ENCODE measurements at places on chromosomes 7 and 10.

- DNase-seq: no peak
Observed at GRCh38 chr7:86844608-86845007, 200.9 kb downstream of the GRM3 start.

DNA sequence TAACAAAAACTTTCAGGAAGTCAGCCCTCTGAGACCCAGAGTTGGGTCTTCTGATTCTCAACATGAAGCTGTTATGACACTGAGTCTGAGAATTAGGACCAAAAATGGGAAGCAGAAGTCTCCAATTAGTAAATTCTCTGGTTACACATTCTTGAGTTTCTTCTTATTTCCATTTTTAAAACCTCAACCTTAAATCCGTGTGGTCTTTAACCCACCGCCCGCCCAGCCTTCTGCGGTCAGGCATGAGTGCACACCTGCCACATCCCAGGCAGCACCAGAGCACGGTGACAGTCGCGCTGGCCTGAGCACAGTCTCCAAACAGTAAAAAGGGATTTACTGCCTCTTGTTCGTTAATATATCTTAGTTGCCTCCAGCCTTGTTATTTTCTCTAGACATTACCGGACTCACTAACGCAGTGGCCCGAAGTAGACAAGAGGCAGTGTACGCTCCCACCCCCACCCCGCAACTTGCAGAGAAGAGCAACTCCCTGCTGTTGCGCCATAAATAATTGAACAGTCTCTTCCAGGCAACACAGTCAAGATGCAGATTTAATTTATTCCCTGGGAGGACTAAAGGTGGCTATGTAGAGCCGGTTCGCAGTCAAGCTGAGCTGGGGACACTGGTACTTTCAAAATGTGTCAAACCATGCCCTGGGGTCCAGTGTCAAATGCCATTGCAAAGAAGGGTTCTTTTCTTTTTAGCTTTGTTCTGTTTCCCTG, 147.0 kb upstream of the CELF2 start:
- DNase-seq: no peak

DNA sequence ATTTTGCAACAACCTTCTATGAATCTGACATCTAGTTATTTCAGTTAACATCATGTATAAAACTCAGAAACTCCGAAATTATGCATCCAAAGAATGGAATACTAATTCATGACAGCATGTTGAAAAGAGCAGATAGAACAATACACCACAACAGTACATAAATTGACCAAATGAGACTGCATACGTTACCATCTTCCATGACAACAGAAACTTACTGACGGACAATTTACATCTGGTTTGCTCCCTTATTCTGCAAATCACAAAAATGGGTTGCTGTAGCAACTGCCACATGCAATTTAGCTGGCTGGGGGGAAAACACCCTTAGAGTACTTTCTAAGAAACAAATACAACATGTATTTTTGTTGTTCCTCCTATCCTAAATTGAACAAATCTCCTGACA, 14.3 kb downstream of the LRRN3 start:
- DNase-seq: no peak

DNA sequence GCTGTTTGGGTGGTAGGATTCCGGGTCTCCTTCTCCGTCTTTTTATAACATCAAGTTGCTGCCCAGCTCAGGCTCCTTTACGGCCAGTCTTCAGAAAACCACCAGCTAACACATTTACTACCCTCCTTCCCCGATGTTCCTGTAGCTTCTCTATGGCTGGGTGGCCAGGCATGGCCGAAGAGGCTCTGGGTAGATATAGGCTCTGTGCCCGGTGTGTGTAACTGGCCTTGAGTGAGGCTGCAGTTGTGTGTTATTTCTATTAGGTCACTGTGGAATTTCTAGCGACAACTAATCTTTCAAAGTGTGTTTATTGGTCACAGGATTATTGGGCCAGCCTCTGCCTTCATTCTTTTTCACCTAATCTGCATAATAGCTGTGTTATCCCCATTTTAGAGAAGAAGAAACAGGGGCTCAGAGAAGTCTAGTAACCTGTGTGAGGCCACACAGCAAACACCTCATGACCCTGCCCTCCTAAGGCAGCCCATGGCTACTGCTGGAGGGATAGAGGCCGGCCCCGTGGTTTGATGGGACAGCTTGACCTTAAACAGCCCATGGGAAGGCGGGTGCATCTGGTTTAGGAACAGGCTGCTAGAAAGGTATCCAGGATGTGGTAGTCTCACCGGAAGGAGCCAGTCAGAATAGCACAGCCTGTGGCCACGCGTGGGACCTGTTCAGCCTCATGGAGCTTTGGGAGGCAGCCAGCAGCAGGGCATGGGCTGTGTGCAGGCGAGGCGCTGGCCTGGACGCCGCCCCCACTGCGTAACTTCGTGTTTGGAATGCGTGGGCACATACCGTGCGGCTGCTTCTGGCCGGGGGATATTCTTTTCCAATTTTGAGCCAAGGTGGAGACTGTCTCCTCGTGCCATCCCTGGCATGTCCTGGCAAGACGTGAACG, 29.7 kb downstream of the HTRA1 start:
- DNase-seq: no peak

GRCh38 chr7:28061824-28062196, 118.8 kb downstream of the JAZF1 start:
- DNase-seq: no peak

- DNase-seq: no peak
Observed at GRCh38 chr7:67692425-67692824, 695.8 kb downstream of the TYW1 start.

DNA sequence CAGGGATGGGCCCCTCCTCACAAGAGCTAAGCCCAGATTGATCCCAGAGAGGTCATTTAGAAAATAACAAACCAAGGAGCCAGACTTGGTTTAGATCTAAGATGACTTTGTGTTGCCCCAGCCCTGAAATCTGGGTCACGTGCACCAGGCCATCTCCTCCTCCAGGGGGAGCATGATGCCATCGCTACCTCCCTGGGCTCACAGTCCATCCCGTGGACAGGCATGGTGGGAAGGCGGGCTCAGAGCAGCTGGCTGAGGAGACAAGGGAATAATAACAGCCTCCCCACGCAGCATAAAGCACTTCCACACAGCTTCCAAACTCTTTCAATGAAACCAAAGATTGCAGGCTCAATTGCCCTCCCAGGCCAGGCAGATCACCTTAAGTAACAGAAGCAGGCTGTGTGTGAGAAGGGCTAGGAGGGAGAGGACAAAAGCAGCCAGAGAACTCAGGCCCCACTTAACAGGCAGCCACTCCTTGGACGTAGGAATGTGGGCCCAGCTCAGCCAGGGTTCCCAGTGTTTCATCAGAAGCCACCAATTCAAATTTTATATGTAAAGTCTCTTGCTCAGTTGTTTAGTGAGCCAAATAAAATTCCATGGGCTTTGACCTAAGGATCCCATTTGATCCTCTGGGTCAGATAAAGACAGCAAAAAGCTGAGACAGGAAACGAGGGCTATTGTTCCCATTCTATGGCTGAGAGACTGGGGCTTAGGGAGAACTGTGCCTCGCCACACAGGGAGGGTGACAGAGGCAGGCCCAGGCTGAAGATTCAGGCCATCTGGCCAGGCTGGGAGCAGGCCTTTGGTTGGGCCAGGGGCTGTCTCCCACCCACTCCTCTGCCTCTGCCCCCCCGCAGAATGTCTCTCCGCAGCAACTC, 100.2 kb downstream of the COL13A1 start:
- no peak for DNase-seq

GRCh38 chr10:92790440-92790839, 57.9 kb upstream of the EXOC6 start:
- DNase-seq: no peak

GRCh38 chr10:69744971-69745370, 56.7 kb upstream of the COL13A1 start:
- no peak for DNase-seq

DNA sequence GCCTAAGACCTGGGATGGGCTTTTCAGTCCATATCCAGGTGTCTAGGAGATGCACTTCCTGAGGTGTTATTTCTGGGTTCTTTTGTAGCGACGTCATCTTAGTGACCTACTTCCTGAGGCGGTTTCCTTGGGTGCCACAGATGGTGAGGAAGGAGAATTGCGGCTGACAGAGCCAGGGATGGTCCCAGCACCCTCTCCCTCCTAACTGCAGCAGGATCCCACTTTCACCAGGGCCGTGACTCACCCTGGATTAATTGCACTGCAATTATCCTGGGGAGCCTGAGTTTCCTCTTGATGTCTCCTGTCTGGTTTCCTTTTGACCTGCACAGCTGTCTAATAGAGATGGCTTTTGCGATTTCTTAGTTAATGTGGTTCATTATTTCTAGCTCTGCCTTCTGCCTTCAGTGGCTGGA, 271.7 kb downstream of the TCF7L2 start:
- DNase-seq: no peak

DNA sequence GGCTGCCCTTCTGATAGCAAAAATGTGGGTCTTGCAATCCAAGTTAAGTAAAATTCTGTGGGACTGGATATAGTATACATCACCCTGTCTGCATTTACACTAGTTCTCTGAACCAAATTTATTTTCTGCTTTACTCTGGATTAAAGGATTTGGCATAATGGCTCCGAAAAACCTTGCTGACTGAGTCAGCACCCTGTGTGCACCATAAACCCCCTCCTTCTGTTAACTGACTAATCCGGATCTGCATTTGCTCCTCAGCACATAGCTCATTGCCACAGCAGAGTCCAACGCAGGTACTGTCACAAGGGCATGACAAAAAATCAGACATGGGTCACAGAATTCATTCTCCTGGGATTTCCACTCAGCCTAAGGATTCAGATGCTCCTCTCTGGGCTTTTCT, 1.3 kb downstream of the OR2A5 start:
- DNase-seq: no peak

- no peak for DNase-seq
Observed at GRCh38 chr7:131602304-131602993, 46.0 kb upstream of the PODXL start.

DNA sequence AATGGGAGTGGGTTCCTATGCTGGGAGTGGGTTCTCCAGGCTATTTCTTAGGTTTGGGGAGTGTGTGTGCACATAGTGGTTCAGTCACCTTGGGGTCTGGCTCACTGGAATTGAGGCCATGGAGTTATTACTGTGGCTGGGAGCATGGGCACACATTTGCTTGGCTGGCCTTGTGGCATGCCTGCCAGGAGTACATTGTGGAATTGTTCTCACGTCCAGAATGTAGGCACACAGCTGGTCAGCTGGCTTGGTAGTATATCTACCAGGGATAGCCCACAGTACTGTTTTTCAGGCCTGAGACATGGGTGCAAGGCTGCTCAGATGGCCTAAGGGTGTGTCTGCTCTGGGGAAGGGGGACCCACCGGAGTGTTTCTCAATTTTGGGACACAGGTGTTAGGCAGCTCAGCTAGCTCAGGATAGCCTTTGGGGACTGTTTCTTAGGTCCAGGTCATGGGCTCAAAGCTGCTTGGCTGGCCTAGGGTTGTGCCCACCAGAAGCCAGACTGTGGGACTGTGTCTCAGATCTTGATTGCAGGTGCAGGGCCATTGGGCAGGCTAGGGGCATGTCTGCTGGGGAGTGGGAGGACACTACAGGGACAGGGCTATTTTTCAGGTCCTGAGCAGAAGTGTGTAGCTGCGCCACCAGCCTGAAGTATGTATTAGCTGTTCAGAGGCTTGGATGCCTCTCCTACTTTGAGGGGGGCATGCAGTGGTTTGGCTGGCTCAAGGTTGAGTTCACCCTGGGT, 50.6 kb downstream of the TMEM168 start:
- DNase-seq: no peak

GRCh38 chr7:37701769-37702168, 18.2 kb downstream of the GPR141 start:
- no peak for DNase-seq

DNA sequence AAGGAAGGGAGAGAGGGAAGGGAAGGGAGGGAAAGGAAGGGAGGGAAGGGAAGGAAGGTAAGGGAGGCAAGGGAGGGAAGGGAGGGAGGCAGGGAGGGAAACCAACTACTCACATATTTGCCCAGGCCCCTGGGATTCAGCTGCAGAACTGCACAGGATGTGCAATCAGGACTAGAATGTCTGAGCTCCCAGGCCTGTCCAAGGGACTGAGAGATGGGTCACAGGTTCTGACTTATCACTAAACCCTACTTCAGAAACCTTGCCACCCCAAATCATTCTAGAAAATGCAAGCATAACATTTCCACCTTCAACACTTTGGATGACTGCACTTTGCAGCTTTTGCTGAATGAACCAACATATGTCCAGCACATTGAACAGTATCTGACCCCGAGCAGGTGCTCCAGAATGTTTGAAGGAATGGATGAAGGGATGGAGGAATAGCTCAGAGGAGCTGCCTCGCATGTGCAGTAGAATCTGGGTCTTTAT, 245.3 kb downstream of the KCNMA1 start:
- DNase-seq: no peak

DNA sequence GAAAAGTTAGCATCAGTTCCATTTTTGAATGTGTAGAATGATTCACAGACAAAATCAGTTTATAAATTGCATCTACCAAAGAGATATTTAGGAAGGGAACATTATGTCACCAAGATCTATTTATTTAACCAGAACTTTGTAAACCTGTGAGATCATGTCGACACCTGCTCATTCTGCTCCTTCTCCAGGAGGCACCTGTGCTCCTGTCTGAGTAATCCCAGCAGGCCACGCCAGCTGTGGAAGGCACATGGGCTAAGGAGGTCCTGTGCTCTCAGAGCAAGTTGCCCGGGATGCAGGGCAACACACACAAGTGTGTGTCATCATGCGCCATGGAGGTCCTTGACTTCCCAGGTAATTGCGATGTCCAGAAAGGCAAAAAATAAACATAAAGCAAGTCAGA, 45.5 kb upstream of the ADARB2 start:
- DNase-seq: no peak

- no peak for DNase-seq
Observed at GRCh38 chr7:453597-454306, 65.9 kb downstream of the PDGFA start.

GRCh38 chr10:31123946-31124345, 92.3 kb upstream of the ZNF438 start:
- DNase-seq: no peak

Data from stimulated activated CD8-positive, alpha-beta memory T cell treated with anti-CD3 and anti-CD28 coated beads, Interleukin-2, amount 100 ng/mL, for 1 hour (primary cell).